ENCODE measurements at places on chromosomes 4 and X.

DNA sequence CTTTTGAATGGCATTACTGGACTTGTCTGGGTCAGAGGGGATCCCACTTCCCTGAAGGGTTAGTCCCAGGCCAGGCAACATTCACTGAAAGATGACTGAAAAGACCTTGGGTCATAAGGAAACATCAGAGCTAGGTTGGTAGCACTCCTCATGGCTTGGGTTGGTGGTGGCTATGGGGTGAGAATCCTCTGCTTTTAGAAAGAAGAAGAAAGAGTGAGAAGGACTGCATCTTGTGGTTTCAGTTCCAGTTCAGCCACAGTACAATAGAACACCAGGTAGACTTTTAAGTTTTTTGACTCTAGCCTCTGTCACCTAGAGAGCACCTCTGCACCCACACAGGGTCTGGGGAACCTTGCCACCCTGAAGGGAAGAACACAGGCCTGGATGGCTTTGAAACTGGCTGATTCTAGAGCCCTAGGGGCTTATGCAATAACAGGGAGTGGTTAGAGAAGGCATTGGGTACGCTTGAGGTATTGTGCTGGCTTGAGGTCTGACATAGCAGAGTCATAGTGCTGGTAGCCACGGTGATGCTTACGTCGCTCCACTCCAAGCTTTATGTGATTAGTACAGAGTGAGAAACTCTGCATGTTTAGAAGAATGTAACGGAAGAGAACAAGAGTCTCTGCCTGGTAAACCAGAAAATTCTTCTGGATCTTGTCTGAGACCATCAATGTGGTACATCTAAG is 36.5 kb downstream of the PRR32 start:
- DNase-seq = no peak

GRCh38 chr4:177175473-177175872 is 134.2 kb upstream of the NEIL3 start:
- DNase-seq = no peak

- no peak for DNase-seq
Observed at GRCh38 chr4:155496294-155496626, 119.5 kb upstream of the MAP9 start.

DNA sequence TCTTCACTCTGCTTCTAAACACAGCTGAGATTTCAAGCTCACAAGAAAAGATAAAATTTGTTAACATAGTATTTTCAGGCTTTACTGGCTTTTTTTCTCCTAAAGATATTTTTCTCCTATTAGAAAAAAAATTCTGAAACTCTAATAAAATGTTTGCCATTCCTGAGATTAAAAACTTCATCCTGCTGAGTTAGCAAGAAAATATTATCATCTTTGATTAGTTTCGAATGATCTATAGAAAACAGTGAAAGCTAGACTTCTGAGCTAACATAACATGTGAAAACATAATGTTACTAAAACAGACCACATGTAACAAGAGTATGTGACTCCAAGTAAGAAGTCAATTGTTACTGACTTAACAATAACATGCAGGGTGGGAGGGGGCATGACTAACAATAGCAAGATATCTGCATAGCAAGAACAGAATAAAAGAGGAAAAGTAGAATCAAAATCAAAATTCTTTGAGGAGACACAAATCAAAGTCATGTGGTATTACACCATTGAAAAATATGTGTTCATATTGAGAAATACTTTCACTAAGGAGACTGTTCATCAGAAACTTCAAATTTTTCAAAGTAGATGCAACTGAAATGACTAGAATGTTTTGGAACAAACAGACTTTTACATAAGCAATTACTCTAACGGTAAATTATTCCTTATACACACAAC is 14.5 kb downstream of the TBCK start:
- no peak for DNase-seq

- DNase-seq = no peak
Observed at GRCh38 chrX:125205918-125206665, 113.6 kb upstream of the TEX13C start.

GRCh38 chr4:106240699-106241098 is 75.3 kb downstream of the TBCK start:
- no peak for DNase-seq

- DNase-seq = no peak
Observed at GRCh38 chr4:75194180-75194579, 261.3 kb downstream of the PARM1 start.

- DNase-seq = no peak
Observed at GRCh38 chr4:176210101-176210500, 14.7 kb upstream of the SPATA4 start.

- no peak for DNase-seq
Observed at GRCh38 chr4:145814246-145814645, 124.4 kb downstream of the ZNF827 start.

- no peak for DNase-seq
Observed at GRCh38 chrX:112266136-112266535, 183.6 kb upstream of the TRPC5 start.

DNA sequence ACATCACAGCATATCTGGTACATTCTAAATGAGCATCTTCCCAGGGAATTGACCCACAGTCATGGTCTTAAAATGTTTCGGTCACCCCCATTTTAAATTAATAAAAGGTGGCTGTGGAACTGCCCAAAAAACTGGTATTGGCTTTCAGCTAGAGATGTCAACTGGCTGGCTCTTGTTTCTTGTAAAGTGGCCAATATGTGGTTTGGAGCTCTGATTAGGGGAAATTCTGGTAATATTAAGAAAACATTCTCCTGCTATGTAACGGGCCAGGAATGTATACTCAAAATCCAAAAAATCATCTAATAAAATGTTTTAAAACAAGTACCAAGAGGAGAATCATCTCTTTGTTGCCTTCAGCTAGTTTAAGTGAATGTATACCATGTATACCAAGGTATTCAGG is 62.0 kb upstream of the VCX2 start:
- no peak for DNase-seq

DNA sequence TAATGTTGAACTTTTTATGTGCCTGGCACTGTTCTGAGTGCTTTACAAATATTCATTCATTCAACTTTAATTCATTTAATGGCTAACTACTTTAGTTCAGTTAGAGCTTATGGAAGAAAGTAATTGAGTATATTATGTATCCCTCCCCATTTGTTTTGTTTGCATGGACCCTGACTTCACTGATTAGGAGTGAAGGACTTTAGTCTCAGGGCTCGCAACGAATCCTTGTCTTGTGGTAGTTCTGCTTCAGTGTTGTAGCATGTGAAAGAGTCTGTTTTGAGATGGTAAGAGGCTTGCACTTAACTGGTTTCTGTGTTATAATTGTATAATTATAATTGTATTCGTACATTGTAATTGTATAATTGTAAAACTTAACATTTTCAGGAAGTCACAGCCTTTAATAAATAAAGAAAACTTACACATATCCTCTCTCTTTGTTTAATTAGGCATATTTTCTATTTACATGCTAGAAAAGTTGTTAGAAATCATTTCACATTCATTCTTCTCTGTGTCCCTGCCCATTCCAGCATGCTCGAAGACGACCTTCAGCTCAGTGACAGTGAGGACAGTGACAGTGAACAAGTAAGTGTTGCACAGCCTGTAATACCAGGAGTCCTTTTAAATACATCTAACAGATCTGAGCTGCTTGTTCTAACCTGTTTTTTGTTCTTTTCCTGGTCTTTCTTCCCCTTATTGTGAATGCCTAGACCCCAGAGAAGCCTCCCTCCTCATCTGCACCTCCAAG is 115.1 kb downstream of the KLHL8 start:
- DNase-seq = no peak

DNA sequence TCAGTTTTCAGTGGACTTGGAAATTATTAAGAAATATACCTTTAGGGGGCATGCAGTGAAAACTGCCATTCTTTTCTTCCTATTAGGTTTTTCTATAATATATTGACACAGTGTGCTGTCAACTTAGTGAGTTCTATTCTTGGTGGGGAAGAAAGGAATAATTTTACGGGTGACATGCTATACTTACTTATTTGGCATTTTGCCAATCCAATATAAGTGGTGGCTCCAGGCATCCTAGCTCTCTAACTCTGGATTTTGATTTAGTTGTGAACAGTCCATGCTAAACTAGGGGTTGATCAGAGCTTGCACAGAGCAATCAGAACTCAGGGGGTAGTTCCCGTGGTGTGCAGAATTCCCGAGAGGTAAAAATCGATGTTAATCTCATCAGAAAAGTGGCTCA is 277.7 kb upstream of the FTHL17 start:
- DNase-seq = no peak

GRCh38 chr4:85571008-85571407 is 96.1 kb downstream of the ARHGAP24 start:
- DNase-seq = no peak

DNA sequence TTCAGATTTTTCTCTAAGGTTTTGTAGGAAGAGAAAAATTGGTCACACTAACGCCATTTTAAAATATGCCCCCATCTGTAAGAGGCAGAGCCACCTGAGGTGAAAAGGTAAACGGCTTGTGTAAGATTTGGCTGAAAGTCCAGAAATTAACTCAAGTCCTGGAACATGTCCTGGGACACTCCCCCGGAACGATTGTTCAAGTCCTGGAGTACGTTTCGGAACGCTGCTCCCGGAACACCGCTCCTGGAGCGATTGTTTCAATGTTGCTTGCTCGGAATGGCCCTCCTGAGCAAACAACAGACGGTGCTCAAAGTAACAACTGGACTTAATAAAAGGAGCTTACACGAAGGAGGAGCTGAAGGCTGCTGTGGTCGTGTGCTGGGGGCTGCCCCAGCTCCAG is 796.5 kb upstream of the SLIT2 start:
- no peak for DNase-seq

- DNase-seq = no peak
Observed at GRCh38 chr4:172887959-172888358, 280.7 kb upstream of the GALNT7 start.

GRCh38 chr4:75289914-75290582 is 224.2 kb downstream of the RCHY1 start:
- no peak for DNase-seq

GRCh38 chr4:141153751-141154510 is 20.7 kb upstream of the RNF150 start:
- DNase-seq = no peak

GRCh38 chrX:46573331-46573891 is at the start of gene CHST7:
Gene CHST7 (plus strand): TSS chrX:46573765. CDS start chrX:46573932, 167 bp downstream.
- DNase-seq = no peak

- no peak for DNase-seq
Observed at GRCh38 chrX:154732421-154733065, 18.3 kb downstream of the GAB3 start.

DNA sequence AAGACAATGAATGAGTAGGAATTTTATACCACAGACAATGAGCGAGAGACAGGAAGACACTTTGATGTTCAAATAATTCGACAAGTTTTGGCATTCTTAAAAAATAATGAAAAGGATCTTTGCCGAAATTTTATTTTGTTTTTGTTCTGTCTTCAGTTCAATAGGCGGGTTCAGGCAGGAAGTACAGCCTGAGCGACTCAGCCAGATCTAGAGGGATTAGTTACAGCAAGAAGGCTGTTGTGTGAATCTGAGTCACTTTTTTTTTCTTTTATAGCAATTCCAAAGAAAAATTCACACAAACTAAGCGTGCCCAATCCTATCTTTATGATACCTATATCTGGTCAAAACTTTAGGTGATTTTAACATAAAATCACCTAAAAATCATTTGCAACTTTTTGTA is 505.4 kb upstream of the FAM241A start:
- DNase-seq = no peak

DNA sequence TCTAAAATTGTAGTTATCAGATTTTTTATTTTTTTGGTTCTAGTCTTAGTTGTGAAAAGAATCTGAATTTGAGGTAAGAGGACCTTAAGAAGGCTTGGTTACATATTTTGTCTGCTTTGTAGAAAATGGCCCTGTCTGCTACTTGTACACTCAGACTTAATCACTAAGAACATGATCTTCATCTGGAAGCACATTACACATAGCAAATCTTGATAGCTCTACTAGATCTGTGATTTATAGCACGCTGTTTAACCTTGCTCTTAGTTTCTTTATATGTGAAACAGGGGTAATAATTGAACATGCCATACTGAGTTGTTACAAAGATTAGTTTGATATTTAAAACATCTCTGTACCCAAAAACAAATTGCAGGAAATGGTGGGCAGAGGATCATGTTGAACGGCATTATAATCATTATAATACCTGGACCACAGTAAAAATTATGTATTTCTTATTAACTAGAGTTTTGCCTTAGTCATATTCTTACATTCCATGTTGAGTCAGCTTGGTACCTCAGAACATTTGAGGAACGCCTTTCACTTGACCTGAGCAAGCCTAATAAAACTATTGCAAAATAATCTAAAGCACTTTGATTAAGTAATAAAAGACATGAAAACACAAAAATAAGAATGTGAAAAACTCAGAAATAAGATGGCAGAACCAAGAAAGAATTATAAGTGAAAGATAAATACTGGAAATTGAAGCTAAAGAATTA is 738.0 kb upstream of the AADAT start:
- no peak for DNase-seq

DNA sequence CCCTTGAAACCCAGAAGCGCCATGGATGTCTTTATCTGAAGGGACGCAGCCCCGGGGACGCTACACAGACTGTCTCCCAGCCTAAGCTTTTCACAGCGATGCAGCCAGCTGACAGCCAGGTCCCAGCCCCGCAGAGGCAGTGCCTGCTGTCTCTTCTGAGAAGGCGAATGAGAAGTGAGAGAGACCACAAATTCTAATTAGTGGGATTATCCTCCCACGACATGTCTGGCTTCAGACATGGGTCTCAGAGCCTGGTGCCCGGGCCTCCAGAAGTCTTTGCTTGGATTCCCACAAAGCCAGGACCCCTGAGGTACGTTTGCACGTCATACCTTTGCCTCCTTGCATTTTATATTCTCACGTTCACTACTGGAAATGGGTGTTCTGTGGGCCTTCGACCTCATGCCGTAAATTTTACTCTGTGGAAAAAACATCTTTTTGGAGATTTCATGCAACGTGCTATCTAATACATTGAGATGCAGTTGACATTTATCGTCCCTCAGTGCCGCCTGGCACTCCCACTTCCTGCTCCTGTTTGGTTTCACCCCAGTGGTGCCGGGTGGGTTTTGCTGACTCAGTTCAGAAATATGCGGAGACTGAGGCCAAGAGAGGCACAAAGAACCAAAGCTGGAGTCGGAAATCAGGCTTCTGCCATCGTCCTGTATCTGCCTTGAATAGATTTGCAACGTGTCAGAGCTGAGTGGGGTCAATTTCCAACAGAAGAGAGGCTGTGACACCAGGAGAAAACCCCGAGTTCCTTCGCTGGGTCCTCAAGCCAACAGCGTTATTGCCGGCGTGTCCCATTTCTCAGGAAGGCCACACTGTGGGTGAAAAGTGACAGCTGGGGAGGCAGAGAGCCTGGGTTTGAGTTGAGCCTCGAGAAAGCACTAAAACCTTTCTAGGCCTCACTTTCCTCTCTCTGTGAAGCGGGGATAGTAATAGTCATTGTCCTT is 114.4 kb downstream of the STK32B start:
- DNase-seq = no peak

DNA sequence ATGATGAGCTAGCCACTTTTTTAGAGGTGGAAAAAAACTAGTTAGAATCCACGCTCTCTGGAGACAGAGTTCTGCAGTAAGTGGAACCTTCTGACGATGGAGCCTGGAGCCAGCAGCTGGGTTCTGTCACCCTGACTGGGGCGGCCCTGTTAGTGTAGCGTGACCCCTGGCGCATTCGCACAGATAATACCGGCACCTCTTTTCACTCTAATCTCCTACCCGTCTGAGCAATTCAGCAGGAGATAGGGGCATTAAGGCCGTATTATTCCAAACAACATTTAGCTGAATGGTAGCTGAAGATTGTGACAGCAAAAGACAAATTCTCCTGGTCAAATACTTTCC is 292.6 kb downstream of the FBXO8 start:
- no peak for DNase-seq

GRCh38 chr4:157421365-157421764 is 200.8 kb downstream of the GRIA2 start:
- no peak for DNase-seq

GRCh38 chr4:113636877-113637276 is 124.7 kb downstream of the CAMK2D start:
- no peak for DNase-seq

- no peak for DNase-seq
Observed at GRCh38 chrX:39499996-39500395, 597.8 kb downstream of the BCOR start.

Data from activated T-cell treated with anti-CD3 and anti-CD28 coated beads for 24 hours (primary cell).